ENCODE measurements at places on chromosomes 5 and 9.

GRCh38 chr5:3375586-3376311 is 219.9 kb upstream of the IRX1 start:
- DNase-seq: no peak

GRCh38 chr5:3155046-3155445 is 403.6 kb upstream of the IRX2 start:
- no peak for DNase-seq

DNA sequence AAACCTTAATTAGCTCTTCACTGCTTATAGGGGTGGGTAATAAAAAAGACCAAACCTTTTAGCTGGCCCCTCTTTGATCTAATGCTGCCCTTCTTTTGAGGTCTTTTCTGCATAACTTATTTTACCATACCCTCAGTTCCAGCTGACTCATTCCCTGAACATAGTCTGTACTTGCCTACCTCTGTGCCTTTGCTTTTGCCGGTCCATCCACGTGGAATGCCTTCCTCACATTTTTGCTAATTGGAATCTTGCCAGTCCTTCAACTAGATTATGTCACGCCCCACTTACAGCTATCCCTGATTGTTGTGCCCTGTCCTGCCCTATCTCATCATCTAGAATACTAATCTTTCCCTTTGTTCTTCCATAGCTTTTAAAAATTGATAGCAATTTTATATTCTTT is 44.2 kb downstream of the FAF2 start:
- no peak for DNase-seq

- DNase-seq: no peak
Observed at GRCh38 chr5:19496056-19496455, 491.9 kb downstream of the CDH18 start.

DNA sequence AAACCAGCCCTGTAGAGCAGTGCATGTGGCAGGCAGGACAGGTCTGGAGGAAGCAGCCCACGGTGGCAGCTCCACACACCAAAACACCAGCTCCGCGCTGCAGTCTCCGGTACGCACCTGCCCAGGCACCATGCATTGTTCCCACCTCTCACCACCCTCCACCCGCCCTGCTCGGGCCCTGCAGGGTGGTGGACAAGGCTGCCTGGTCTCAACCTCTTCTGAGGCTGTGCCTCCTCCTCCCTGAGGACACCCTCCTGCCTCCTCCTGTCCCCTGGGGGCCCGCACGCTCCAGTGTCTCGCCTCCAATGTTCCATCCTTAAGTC is 96.2 kb downstream of the KCNT1 start:
- DNase-seq: no peak

DNA sequence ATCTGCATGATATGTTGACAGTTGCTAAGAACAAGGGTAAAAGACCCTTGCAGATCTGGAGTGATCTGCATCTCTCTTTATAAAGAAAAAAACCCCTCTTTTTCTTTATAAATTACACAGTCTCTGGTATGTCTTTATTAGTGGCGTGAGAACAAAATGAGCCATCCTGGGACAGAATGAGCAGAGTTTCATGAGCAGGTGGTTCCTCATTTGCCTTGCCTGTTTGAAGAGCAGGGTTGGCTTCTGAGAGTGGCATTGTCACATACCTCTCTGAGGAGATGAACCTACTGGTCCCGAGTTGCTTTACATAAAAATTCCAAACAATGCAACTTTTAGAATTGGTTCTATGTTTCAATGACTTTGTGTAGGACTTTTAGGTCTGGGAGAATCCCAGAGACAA is 94.3 kb downstream of the INSYN2B start:
- DNase-seq: no peak

DNA sequence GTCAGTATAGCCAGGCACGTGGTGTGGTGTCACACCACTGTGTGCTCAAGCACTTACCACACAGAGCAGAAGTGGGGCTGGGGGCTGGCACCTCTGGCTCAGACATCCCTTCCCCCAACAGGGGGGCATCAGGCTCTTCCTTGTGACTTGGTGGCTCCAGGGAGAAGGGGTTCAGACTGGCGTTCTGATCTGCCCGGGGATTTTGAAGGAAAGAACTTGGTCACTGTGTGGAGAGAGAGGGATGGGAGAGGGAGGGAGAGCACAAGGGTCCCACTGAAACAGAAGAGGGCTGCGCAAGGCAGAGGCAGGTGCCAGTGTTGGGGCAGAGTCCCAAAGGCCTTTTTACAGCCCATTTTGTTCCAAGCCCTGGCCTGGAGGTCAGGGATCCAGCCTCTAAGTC is 109.7 kb upstream of the ALDH1B1 start:
- no peak for DNase-seq

DNA sequence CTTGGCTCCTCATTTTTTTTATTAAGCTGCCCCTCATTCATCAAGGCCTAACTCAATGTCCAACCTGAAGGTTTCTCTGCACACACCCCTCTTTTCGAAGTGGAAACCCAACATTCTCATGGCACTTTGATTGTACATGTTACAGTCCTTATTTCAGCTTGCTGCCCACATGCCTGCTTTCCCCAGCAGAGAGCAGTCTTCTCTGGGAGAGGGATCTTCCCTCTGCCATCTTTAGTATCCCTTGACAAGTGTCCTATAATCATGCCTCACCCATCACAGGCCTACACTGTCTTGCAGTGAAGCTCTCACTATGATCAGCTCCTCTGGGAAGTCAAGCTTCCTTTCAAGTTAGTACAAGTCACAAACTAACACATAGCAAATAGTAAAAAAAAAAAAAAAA is 175.1 kb downstream of the ACER2 start:
- DNase-seq: no peak

DNA sequence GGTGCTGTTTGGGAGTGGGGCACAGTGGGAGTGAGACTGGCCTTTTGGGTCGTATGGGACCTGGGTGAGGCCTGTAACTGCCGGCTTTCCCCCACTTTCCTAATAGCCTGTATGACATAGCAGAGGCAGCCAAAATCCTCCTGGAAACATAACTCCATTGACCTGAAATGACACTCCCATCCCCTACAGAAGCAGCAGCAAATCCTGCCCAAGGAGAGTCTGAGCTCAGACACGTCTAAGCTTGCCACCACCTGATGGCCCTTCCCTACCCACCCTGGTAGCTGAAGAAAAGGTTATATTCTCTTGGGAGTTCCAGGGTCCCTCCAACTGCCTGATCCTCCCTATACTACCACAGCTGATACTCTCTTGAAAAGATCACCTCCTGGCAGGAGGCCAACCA is 179.8 kb upstream of the ARRDC3 start:
- DNase-seq: no peak

DNA sequence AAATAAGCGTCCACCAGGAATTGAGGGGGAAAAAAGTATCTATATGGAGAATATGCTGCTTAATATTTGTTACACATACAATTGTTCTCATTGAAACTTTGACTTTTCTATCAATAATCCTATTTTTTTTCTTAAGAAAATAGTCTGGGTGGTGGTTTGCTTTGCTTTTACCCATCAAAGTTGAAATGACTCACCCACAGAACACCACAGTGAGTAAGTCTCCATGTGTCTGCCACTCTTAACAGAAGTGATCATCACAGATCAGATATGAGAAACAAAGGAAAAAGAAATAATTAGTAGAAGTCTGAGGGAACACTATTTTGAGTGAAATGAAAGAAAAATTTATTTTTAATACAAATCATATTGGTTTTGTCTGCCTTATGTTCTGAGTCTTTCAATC is 742.8 kb downstream of the CDH9 start:
- DNase-seq: no peak

DNA sequence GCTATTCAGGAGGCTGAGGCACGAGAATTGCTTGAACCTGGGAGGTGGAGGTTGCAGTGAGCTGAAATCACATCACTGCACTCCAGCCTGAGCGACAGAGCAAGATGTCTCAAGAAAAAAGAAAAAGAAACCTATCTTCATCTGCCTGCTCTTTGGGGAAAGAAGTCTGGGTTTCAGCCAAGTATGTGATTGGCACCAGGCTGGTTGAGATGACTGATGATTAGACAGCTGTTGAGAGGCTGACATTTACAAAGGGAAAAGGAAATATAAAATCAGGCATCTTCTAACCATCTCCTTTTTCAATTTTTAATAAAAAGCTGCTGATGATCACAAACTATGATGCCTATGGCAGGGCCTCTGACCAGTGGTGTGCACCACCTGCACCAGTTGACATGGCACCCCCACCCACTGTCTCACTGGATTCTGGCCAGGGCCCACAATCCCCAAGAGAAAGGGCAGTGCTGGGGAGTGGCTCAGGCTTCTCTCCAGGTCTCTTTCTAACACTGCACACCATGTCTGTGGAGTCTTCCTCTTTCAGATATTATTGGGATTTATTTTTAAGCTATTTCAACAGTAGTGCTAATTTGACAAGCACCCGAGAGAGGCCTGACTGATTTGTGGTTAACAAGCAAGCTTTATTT is 17.2 kb upstream of the C5orf15 start:
- no peak for DNase-seq

DNA sequence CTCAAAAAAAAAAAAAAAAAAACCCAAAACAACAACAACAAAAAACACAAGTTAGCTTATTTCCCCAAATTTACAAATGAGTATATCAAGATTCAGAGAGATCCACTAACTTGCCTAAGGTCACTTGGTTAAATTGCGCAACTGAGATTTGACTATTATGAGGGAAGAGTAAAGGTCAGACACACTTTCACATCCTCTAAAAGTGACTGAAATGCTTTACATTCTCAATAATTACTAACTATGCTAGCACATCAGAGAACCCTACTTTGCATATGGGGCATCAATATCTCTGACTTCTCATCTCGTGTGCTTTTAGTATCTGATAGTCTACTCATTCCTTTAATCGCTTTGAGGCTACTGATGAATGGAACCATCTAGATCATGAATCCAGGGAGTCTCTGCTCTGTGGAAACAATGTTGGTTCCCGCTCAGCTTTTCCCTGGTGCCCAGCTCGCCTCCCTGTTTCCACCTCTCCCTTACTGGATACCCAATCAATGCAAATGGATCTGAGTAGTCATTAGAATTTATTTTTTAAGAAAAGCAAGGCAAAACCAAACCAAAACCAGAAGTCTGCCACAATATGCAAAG is 182.1 kb upstream of the TRIM32 start:
- no peak for DNase-seq

DNA sequence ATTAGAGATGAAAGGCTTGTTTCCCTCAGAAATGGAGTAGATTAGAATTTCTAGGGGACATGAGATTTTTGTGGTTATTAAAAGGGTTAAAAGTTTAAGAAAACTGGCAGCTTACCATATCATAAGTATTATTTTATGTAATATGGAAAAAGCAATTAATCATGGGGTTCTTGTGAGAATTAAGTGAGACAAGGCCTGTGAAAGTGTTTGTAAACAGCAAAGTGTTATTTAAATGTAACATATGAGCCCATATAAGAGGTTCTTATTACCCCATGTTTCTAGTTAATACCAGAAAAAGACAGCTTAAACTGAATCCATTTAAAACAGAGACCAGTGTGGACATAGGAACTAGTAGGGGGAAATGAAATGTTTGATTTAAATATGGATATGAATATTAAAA is 241.1 kb upstream of the PIK3R1 start:
- DNase-seq: no peak

GRCh38 chr5:1662559-1663085 is 137.0 kb downstream of the MRPL36 start:
- no peak for DNase-seq

GRCh38 chr9:4243877-4244812 is 55.7 kb downstream of the GLIS3 start:
- DNase-seq: no peak

- no peak for DNase-seq
Observed at GRCh38 chr5:43753069-43753468, 150.1 kb downstream of the NNT start.

- DNase-seq: no peak
Observed at GRCh38 chr5:145233461-145233860, 601.7 kb downstream of the PRELID2 start.

GRCh38 chr9:94950579-94951323 is 224.3 kb downstream of the AOPEP start:
- no peak for DNase-seq

- DNase-seq: no peak
Observed at GRCh38 chr5:132714456-132715307, 22.7 kb downstream of the KIF3A start.

DNA sequence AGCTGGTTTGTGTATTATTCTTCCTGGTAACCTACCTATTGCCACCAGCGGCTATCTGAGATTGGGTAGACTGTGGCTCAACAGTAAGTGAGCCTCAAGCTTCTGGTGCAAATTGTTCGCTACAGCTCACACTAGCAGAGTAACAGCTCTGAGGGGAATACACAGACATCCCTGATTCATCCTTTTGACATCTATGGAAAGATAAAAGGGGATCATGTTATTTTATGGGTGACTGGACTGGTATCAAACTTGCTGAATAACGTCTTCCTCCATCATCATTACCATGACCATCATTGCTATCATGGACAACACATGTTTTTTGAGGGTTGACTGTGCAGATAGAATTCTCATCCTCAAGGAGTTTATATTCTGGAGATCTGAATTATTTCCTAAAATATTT is 129.6 kb downstream of the PIK3R1 start:
- DNase-seq: no peak

DNA sequence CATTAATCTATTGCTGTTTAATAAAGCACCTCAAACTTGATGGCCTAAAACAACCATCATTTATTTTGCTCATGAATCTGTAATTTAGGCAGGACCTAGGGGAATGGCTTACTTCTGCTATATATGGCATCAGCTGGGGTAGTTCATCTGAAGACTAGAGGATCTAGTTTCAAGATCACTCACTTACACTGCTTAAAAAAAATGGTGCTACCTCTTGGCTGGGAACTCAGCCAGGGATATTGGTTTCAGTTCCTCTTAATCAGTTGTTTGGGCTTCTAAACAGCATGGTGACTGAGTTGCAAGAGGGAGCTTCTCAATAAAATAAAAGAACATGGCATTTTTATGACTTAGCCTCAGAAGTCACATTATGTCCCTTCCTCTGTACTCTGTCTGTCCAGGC is 142.0 kb downstream of the FAM114A2 start:
- no peak for DNase-seq

- DNase-seq: no peak
Observed at GRCh38 chr5:143110591-143110990, 292.9 kb downstream of the NR3C1 start.

All from gastrocnemius medialis (tissue), 4 donors.